Neural crest cell (in vitro differentiated cells): ENCODE measurements at places on chromosomes 2 and 18. TPM values are rescaled to one million over a fixed set of nuclear protein-coding genes. Genes with fewer than 3 reads are reported as not detected.

- DNase-seq, result no peak
These were observed 673.1 kb upstream of the FSHR start for GRCh38 chr2:49827366-49827765.

CFLAR gene
- 14.4 and 16.7 TPM in 2 replicates for total RNA-seq

DOCK10 gene
- total RNA-seq, result 29.7 and 32.4 TPM in 2 replicates

GRCh38 chr18:55199291-55199963 is 240.2 kb upstream of the CCDC68 start:
- no peak for DNase-seq

GRCh38 chr2:6826081-6826913 is 39.4 kb downstream of the CMPK2 start:
- DNase-seq, result no peak

- DNase-seq, result no peak
These were observed 1047.2 kb upstream of the PIK3C3 start for GRCh38 chr18:40907842-40908241.

DNA sequence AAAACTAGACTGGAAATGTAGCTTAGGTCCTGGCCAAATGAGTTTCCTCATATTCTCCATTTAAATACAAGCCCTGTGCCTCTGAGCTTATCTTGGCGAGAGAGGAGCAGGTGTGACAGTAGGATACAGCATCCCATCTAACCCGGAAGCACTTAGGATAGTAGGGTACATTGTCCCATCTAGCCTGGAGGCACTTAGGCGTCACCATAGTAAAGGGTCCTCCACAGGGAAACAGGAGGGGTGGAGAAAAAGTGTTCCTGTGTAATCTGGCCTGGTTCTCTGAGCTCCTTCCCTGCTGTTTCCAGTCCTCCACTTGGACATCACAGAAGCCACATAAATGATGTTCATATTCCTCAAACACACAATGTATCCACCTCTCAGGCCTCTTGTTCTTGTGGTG is 301.4 kb downstream of the GALR1 start:
- DNase-seq, result no peak

CTAGE1 gene
- not detected in 2 replicates for total RNA-seq
